ENCODE measurements at places on chromosomes 1 and 21.
A peak's percentile ranks its signal among the peaks of the same experiment; 100 is the strongest.

- peak; percentile 21 for DNase-seq
- no peaks in the 10 kb centered on the region for H3K36me3 ChIP-seq
- H3K4me3 ChIP-seq, result peak overlapping the region; percentile 13
- H3K27ac ChIP-seq, result peak overlapping the region; percentile 10
Measured at GRCh38 chr1:64527165-64527564, 57.2 kb downstream of the CACHD1 start.

DNA sequence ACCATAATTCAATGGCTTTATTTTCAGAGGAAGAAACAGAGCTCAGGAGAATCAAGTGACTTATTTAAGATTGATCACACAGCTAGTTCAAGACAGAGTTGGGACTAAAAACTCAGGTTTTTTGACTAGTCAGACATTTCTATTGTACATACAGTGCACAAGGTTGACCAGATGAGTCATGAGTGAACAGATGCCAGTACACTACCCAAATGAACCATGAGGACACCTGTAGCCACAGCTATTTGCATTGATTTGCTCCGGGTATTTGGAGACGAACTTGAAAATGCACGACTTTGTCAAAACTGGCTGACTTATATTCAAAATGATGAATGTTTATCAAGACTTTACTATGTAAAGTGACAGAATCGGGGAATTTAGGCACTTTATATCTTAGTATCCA, 161.7 kb upstream of the ST6GALNAC5 start:
- no peak for DNase-seq
- H3K4me3 ChIP-seq, result no peak overlapping the region
- no peaks in the 10 kb centered on the region for H3K36me3 ChIP-seq
- no peak overlapping the region for H3K27ac ChIP-seq
- peaks cover 6% of the 10 kb centered on the region for H3K27me3 ChIP-seq

GRCh38 chr1:7325254-7325653, 445.8 kb upstream of the VAMP3 start:
- H3K36me3 ChIP-seq, result no peaks in the 10 kb centered on the region
- H3K27me3 ChIP-seq, result peaks cover 28% of the 10 kb centered on the region
- H3K27ac ChIP-seq, result no peak overlapping the region
- no peaks in the 10 kb centered on the region for H3K4me1 ChIP-seq

- H3K36me3 ChIP-seq, result no peaks in the 10 kb centered on the region
- peaks cover 25% of the 10 kb centered on the region for H3K4me1 ChIP-seq
- H3K27ac ChIP-seq, result no peak overlapping the region
- no peak for DNase-seq
- H3K4me3 ChIP-seq, result no peak overlapping the region
- H3K27me3 ChIP-seq, result no peaks in the 10 kb centered on the region
Measured at GRCh38 chr1:2496087-2496622, 20.1 kb downstream of the PLCH2 start.

Data from activated CD4-positive, alpha-beta T cell treated with anti-CD3 and anti-CD28 coated beads for 36 hours (primary cell).